ENCODE measurements at places on chromosomes 5 and 9.

GRCh38 chr5:62065050-62065449 is 241.0 kb upstream of the KIF2A start:
- no peak for DNase-seq

- no peak for DNase-seq
Observed at GRCh38 chr9:78235256-78235761, 566 bp upstream of the CEP78 start.

DNA sequence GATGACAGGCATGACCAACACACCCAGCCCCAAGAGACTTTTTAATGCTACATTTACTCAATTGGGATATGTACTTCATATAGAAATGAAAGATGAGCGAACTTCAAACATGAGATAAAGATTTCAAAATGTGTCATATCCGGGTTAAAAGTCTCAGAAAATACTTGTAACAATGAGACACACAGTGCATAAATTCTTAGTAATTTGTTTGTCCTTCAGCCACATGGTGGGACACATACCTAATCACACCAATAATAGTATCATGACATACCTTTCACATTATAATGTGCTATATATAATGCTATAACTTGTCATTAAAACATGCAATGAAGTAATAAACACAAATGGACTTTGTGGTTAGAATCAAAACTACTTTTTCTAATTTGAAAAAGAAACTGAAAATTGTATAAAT is 204.7 kb upstream of the RFX3 start:
- no peak for DNase-seq

- DNase-seq, result no peak
Observed at GRCh38 chr9:13529321-13530104, 250.0 kb upstream of the MPDZ start.

DNA sequence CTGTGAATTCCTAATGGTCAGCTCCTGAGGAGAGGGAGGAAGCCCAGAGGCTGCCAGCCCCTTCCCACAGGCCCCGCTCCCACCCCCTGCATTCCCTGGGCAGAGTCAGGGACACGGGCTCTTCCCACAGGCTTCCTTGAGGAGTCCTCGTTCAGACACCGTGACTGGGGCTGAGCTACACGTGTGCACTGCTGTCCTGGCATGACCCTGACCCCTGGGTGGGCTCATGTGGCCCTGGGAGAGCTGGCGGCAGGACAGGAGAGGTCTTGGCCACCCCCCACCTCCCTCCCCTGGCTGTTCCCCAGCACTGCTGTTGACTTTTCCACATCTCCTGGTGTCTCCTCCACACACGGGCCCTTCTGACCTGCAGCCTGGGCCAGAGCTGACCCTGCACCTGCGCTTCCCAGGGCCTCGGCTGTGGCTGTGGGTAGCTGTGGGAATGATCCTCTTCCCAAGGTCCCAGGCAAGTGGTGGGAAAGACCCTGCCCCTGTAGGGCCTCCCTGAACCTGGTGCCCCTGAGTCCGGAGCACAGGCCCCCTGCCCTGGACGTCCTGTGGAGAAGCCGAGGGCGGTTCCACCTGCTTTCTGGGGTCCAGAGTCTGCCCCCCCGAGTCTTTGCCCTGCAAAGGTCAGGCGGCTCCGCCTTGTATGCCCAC is 56.5 kb upstream of the NKD2 start:
- DNase-seq, result no peak

GRCh38 chr9:13034694-13035002 is 244.8 kb downstream of the MPDZ start:
- no peak for DNase-seq

GRCh38 chr5:161007879-161008278 is 155.9 kb upstream of the ATP10B start:
- DNase-seq, result no peak

DNA sequence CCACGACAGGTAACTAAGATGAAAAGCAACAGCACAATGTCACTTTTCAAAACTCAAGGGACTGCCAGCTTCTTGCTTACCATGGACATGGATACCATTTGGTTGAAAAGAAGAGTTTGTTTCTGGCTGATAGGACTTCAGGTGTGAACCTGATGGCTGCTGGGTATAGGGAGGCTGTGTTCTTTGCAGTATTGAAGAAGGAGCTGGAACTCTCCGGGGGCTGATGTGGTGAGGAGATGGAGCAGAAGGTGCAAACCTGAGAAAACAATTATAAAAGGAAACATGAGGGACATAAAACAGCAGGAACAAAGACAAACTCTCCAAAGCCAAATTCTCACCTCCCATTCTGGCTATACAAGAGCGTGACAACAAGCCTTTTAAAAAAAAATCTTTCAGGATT is 330.1 kb upstream of the RFX3 start:
- DNase-seq, result no peak

- DNase-seq, result no peak
Observed at GRCh38 chr9:29129763-29130162, 1556.5 kb upstream of the C9orf72 start.

DNA sequence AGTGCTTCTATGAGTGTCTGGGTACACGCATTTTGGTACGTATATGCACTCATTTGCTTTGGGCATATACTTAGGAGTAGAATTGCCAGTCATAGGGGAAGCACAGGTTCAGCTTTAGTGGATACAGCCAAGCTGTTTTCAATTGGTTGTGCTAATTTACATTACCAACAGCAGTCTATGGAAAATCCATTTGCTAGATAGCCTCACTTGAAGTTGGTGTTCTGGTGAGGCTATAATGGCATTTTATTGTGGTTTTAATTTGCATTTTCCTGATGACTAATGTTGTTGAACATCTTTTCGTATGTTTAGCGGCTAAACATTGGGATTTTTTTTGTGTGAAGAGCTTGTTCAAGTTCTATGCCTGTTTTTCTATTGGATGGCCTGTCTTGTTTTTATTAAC is 76.8 kb upstream of the ANKH start:
- DNase-seq, result no peak

DNA sequence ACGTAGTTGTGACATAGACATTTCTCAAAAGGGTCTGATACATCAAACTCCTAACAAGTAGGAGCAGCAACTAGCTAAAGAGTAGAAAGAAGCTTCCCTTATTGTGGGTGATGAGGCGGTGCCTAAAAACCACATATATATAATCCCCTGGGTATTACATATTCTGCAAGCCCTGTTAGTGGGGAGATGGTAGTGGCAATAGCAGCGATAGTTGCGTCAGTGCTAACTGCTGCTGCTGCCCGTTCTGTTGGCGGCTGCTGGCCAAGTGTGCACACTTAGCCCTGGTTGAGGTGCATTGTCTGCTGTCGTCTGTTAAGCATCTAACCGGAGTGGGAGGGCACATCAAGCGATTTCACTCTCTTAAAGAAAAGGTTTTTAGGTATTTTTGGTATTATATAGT is 35.8 kb downstream of the VLDLR start:
- DNase-seq, result no peak

Measured in activated CD4-positive, CD25-positive, alpha-beta regulatory T cell treated with anti-CD3 and anti-CD28 coated beads, Interleukin-2, amount 50 U/mL, for 72 hours (primary cell).